Stimulated activated effector memory CD8-positive, alpha-beta T cell treated with anti-CD3 and anti-CD28 coated beads, Interleukin-12 subunit alpha, Interleukin-12 subunit beta, amount 100 ng/mL, for 72 hours (primary cell): ENCODE measurements at places on chromosomes 3 and 15.

- no peak for DNase-seq
Measured at GRCh38 chr15:90270502-90271150, 5.2 kb downstream of the NGRN start.

GRCh38 chr3:61347981-61348380 is 96.7 kb upstream of the FHIT start:
- DNase-seq, result no peak

- no peak for DNase-seq
Measured at GRCh38 chr15:53034767-53035245, 244.7 kb upstream of the ONECUT1 start.

DNA sequence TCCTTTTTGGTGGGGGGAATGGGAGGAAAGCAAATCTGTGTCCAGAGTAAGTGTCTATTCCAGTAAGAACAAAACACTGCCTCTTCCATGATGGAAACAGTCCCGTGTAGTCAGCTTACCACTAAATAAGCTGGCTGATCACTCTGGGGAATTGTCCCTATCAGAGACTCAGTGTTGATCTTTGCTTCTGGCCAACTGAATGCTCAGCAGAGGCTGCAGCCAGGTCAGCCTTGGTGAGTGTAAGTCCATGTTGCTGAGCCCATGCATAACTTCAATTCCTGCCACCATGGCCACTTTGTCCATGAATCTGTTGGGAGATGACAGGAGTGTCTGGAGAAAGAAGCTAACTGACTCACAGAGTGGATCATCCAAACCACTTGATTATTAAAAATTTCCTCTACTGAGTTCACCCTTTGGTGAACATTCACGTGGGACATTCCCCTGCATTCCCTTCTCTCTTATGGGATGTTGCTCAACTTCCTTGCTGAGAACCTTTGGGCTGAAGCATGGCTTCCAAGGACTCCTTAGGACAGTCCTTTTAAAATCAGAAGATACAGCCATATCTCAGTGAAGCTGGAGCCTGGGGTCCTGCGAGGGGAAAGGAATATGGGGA is 33.9 kb upstream of the XCR1 start:
- DNase-seq, result no peak

- no peak for DNase-seq
Measured at GRCh38 chr3:107684431-107684925, 161.7 kb downstream of the BBX start.

DNA sequence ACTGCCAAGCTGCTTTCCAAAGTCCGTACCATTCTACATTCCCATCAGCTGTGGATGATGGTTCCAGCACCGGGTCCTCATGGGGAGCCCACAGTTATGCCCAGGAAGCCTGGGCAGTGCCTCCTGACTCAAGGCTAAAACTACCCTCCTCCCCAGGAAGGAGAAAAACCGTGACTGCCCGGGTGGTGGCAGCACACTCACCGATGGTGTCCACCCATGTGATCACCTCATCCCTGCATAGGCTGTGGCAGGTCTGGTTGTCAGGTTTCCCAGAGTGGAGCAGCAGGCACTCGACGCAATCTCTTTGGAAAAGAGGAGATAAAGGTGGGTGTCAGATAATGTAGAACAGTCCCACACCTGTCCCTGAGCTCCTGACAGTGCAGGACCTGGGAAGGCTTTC is 38.6 kb downstream of the UMPS start:
- no peak for DNase-seq

DNA sequence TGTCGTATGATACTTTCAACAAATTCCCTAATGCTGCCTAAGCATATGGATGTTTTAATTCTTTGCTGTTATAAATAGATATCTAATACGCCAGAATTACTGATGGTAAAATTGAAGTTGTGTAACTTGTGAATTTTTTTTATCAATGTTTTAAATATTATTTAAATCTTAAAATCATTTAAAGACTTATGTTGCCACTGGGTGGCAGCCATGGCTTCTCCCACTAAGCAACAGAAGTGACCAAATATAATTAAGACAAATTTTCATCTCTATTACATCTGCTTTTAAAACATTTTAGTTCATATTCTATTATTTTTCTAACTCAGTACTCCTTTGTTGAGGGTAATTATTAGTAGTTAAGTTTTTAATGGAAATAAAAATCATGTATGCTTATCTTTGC is 8.1 kb upstream of the IL20RB start:
- DNase-seq, result no peak

GRCh38 chr15:101148166-101148880 is 103.5 kb downstream of the CHSY1 start:
- DNase-seq, result no peak

- DNase-seq, result no peak
Measured at GRCh38 chr3:67001086-67001861, 3.2 kb downstream of the KBTBD8 start.

DNA sequence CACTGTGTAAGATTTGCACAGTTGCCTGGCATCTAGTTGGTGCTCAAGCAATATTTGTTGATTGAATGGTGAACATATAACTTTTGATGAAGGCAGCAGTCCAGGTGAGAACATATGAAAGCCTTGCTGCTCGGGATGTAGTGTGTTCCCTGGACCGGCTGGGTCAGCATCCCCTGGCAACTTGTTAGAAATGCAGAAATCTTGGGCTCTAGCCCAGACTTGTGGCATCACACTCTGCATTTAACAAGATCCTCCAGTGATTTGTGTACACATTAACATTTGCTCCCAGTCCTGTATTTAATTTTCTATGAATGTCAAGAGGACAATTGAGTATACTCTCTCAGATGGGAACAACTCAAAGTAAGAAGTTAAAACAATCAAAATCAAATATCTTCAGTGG is 69.0 kb upstream of the SAMMSON start:
- DNase-seq, result no peak

DNA sequence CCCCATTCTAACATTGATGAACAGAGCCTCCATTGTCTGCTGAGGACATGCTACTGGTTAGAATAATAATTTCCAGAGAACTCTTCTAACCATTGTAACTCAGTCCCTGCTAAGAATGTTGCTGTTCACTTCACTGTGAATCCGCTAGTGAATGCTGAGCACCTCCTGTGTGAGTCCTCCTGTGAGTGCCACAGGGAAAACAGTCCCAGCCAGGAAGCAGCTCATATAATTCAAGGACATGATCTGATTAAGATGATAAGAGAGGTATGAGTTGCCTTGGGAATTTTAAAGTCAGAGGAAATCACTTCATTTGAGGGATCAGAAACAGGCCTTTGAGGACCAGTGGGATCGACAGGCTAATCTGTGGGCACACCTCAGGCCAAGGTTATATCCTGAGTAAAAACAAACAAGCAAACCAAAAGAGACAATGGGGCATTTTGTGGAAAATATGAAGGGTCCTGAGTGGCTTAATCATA is 33.9 kb upstream of the GPR160 start:
- DNase-seq, result no peak

DNA sequence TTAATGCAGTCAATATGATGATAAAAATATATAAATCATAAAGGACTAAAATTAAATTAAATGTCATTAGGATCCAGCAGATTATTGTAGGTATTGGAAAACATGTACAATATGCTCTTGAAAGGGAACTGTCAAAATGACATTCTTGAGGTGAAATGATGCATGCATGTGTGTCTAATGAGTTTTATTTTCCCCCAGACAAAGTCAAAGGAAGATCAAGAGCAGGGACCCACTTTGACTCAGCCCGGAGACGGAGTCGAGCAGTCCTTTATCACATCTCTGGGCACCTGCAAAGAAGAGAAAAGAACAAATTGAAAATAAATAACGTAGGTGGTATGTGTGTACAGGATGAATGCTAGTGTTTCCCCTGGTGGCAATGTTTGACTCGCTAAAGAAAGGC is 194.1 kb downstream of the KCNH8 start:
- DNase-seq, result no peak

GRCh38 chr3:168688267-168688666 is 592.5 kb upstream of the GOLIM4 start:
- no peak for DNase-seq

GRCh38 chr15:42273900-42274701 is 868 bp upstream of the TMEM87A start:
- peak; percentile 35 for DNase-seq

DNA sequence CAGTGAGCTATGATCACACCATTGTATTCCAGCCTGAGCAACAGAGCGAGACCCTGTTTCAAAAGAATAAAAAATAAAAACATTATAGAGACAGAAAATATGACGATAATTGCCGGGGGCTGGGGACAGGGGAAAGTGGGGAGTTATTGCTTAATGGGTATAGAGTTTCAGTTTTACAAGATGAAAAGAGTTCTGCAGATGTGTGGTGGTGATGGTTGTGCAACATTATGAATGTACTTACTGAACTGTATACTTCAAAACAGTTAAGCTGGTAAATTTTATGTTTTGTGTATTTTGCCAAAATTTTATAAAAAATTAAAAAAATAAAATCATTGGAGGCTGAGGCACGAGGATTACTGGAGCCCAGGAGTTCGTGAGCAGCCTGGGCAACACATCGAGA is 24.8 kb upstream of the ZNF774 start:
- no peak for DNase-seq

GRCh38 chr3:173663696-173664111 is 266.2 kb downstream of the NLGN1 start:
- no peak for DNase-seq

DNA sequence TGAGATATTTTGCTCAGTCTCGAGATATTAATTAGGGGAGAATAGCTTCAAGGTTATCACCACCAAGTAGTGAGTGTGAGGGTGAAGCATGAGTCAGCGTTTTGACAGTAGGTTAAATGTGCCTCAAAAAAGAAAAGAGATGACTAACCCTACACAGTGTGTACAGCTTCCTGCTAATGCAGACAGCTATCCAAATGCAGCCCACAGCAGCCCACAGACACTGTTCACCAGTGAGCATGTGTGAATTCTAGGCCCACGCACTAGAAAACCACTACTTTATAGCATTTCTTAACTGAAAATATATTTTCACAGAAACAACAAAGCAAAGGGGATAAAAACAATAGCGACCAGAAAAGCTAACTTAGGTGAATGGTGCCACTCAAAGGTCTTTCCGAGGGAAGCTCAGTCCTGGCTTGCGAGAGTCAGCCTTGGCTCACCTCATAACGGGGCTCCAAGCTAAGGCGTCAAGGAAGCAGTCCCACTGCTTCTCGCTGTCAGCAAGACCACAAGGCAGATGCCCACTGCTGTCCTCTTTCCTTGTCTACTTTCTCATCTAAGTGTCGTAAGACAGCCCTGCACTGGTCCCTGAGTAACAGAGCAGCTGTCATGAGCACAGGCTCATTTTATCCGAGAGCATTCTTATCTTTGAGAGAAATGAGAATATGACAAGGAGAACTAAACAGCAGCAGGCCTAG is 47.6 kb downstream of the TXNRD3 start:
- peak; percentile 67 for DNase-seq

- DNase-seq, result no peak
Measured at GRCh38 chr15:92886042-92886537, 14.0 kb upstream of the CHD2 start.

GRCh38 chr3:13042715-13043271 is 30.4 kb downstream of the IQSEC1 start:
- DNase-seq, result no peak

DNA sequence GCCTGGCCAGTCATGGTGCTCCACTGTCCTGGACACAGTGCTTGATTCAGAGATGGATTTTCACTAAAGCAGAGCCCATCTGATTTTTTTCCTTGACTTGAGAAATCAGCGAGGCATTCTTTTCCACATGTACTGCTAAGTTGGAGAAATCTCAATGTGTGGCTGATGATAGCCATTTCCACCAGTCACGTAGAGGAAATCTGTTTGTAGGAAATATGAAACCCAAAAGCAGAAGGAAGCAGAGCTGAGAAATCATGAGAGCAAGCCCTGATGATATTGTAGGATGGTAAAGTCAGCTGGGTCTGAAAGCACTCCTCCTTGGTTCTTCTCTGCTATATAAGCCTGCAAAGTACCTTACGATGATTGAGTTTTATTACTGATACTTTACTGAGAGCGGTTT is 1233.4 kb downstream of the ROBO2 start:
- DNase-seq, result no peak

DNA sequence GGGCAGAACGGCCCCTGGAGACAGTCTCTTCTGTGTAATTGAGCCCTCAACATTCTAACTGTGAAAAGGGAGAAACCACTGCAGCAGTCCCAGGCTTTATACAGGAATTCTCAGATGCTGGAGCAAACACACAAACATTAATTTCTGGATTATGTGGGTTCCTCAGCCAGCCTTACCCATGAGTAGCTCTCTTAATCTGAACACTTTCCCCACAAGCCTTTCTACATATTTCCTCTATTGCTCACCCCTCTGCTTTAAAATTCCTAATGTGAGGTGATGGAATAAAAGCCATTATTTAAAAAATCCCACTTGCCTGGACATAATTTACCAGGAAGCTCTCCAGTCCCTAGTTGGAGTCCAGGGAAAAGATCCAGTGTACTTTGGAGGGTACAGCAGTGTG is 139.0 kb downstream of the CTNNB1 start:
- no peak for DNase-seq

- no peak for DNase-seq
Measured at GRCh38 chr15:98155356-98155755, 194.9 kb downstream of the ARRDC4 start.

DNA sequence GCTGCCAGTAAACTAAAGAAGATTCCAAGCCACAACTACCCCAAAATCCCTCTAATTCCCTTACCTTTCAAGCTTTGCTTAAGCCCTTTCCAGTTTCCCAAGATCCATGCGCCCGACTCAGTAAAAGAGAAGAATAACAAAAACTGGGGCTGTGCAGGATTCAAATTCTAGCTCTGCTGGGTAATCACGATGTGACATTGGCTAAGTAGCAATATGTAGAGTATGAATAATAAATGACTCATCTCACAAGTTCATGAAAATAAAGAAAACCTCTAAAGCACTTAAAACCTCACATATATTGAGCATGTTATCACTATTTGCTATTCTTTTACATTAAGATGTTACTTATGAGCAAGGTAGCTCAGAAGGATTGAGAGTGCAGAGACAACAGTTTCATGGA is 522.2 kb upstream of the ZNF717 start:
- DNase-seq, result no peak

DNA sequence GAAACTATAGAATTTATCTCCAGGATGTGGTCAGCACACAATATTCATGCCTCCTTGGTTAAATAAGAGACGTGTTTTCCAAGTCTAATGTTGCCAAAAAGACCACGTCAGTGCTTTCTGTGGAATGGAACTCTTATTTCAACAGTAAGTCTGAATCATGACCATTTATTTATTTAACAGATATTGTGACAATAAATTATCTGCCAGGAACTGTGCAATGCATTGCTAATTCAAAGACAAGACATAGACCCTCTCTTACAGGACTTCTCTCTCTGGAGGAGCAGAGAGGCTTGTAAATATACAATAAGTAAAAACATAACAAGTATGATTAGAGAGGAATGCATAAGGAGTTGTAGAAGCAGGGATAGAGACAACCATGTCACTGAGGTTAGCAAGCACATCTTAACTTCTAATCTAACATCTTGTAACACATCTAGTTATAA is 227.5 kb downstream of the DTWD1 start:
- no peak for DNase-seq

DNA sequence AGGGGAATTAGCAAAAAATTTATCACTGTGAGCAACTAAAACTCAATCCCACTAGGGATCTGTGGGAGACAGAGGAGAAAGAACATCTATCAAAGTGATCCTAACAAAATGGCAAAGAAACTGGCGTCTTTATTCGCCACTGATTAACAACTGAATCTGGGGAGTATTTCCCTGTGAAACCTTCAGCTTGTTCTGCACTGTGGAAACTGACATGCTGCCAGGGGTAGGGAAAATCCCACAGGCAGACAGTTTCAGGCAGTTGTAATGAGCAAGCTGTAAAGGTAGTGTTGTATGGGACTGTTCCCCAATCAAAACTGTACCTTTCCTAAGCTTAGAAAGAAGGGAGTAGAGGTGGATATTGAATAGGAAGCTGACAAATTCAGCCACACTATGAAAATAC is 611.7 kb downstream of the VGLL3 start:
- DNase-seq, result no peak

- DNase-seq, result no peak
Measured at GRCh38 chr15:45126535-45127158, 3.0 kb downstream of the DUOXA1 start.
